ENCODE measurements at places on chromosomes 7 and 10.

DNA sequence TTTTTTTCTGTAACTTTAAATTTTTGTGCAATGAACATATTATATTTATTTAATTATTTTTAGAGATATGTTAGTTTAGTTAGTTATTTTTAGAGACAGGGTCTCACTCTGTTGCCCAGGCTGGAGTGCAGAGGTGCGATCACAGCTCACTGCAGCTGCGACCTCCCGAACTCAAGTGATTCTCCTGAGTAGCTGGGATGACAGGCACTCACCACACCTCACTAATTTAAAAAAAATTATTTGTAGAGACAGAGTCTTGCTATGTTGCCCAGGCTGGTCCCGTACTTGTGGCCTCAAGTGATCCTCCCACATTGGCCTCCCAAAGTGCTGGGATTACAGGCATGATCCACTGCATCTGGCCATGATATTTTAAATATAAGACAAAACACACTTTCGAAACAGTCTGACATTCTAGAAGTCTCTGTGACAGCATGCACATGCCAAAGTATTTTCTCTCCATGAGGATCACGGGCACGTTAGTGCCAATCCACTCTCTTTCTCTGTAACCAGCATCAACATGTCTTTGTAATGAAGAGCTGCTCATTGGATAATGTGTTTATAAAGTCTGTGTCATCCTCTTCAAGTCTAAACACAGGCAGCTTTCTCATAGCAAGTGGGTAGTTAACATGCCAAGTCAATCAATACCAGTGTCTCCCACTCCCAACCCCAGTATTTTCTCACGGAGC, 137.4 kb downstream of the GLI3 start:
- no peak for DNase-seq

- DNase-seq, result no peak
Measured at GRCh38 chr10:116538456-116538855, 7.3 kb upstream of the PNLIP start.

GRCh38 chr10:113663908-113664307, at the start of gene NRAP:
NRAP (minus strand) TSS chr10:113664041; CDS start chr10:113663882, 159 bp downstream.
- no peak for DNase-seq

- DNase-seq, result no peak
Measured at GRCh38 chr10:122019414-122019975, 30.5 kb downstream of the TACC2 start.

- no peak for DNase-seq
Measured at GRCh38 chr10:13003759-13004158, 2.2 kb upstream of the CCDC3 start.

DNA sequence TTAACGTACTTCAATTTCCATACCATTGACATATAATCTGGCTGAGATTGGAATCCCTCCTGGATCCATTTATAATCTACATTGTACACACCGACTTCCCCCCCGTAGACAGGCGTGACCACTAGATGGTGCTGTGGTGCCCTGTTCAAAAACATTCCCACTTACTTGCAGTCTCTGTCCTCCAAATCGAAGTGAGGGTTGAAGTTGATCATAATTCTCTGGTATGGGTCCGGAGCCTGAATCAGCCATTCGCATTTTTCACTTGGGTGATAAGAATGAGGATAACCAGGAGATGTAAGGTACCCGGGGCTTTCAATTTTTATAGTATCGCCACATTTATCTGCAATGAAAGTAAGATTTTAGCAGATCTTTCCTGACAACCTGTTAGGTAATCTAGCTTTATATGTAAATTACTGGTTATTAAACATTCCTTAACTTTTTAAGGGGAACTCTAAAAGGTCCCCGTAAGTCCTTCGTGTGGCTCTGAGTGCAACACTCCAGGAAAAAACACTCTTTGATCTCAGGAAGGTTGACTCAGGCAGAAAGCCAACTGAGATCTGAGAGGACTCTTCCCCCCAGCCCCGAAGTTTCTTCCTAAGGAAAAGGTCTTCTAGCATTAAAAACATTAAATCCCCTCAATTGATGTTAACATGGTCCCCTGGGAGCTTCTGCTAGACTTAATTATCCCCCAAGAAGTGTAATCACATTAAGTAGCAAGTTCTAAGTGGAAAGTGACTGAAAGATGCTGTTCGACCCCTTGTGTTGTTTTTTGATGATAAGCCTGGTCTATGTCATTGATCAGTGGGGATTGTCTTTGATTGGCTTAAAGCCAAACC, 3.7 kb downstream of the NRP1 start:
- peak; percentile 46 for DNase-seq

DNA sequence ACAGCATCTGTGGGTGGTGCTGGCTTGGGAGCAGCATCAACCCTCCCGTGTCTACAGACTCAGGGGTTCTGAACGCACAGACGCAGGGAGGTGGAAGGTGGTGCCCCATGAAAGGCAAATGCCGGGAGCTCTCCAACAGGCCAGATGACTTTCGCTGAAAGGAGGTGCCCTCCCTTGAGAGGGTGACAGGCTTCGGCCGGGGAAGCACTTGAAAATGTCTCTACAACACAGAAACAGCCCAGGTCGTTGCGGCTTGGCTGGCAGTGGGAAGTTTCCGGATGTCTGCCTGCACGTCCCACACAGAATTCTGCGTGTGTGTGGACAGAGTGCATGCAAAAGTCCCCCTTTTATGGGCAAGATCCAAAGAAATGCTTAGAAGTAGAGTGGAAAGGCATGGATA, 239.6 kb downstream of the SKAP2 start:
- DNase-seq, result no peak

DNA sequence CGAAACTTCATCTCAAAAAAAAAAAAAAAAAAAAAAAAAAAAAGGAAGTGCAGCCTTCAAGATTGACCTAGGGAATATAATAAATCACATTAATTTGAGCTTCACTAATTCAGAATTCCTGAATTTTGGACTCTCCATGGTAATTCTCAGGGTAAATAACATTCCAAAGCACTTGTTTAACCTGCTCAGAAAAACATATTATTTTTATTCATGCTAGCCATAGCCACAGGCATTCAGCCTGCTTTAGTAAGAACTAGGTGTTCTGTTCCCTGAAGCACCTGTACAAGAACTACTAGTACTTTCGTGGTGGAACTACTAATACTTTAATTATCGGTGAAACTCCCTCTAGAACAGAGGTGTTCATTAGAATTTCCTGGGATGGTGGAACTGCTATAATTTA, 169.3 kb downstream of the RTKN2 start:
- DNase-seq, result no peak

DNA sequence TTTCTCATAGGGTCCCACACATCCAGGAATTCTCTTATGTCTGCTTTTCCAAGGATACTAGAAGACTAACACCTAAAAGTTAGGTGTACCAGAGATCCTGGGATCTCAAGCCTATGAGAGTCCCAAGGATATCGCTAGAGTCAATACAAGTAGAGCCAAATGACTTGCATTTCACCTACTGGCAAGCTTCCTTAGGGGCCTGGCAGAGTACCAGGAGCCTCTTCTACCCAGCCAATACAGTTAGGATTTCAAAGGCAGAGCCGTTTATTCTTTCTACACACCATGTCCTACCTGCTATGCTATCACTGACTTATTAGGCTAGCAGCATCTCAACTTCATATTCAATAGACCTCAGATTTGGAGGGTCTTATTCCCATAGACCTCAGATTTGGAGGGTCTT, 53.5 kb upstream of the UNC5B start:
- no peak for DNase-seq

DNA sequence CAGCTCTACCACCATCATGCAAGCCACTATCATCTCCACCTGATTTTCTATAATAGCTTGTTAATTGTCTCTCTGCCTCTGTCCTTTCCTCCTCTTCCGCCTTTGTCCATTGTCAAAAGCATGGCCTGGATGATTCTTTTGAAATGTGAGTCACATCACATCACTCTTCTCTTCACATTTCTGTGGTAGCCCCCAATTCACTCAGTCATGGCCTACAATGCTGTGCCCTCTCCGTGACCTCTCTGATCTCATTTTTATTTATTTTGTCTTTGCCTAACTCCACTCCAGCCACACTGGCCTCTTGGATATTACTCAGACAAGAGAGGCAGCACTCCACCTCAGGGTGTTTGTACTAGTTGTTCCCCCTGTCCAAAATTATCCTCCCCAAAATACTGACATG, 4.9 kb upstream of the ABCB4 start:
- DNase-seq, result no peak

DNA sequence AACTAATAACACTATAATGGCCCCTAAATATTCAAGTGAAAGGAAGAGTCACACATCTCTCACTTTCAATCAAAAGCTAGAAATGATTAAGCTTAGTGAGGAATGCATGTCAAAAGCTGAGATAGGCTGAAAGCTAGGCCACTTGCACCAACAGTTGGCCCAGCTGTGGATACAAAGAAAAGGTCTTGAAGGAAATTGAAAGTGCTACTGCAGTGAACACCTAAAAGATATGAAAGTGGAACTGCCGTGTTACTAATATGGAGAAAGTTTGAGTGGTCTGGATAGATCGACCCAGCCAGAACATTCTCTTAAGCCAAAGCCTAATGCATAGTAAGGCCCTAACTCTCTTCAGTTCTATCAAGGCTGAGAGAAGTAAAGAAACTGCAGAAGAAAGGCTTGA, 12.1 kb upstream of the SNX13 start:
- no peak for DNase-seq

GRCh38 chr7:53470336-53470970, 435.0 kb downstream of the POM121L12 start:
- no peak for DNase-seq

- DNase-seq, result no peak
Measured at GRCh38 chr10:34219753-34220548, 595.1 kb downstream of the PARD3 start.

DNA sequence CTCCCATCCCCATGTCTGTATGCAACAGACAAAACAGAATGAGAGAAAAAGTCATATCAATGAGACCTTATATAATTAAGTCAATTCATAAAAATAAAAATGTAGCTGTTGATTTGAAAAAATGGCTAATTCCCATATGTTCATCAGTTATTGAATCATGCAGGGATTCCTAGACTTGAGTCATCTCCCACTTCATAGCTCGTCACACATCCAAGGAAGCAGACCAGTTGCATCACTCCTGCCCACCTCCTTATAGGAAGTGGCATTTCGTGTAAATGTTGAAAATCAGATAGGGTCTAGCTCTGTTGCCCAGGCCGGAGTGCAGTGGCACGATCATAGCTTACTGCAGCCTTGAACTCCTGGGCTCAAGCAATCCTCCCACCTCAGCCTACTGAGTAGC, 56.1 kb upstream of the SH2B2 start:
- no peak for DNase-seq

GRCh38 chr10:21464134-21464533, 61.3 kb downstream of the SKIDA1 start:
- DNase-seq, result no peak

DNA sequence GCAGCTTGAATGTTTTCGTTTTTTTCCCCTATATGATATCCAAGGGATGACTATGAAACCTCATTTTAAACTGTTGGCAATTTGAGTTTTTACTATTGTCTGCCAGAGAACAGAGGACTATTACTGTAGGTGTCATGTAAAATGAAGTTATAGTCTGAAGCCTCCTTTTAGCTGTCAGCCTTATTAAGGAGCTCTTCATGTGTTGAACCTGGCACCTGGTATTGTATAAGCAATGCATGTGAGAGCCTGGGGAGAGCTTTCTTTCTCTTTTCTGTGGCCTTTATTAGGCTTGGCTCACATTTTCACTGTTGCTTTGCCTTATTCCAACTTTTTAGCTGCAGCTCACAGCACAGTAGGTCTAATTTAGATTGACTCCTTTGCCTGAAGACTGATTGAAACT, 119.1 kb upstream of the FOXP2 start:
- no peak for DNase-seq

DNA sequence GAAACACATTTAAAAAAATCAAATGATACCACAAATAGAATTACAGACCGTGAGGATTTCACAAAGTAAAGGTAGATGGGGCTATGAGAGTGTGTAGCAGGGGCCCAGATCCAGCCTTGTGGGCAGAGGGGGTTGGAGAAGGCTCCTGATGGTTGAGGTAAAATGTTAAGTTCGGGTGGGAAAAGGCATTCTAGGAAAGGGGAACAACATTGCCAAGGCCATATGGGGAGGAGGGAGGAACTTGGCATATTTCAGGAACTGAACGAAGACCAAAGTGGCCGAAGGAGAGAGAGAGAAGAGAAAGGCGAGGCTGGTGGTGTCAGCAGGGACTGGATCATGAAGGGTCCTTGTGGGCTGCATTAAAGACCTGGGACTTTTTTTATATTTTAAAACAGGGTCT, 98.9 kb downstream of the CARD11 start:
- DNase-seq, result no peak

- no peak for DNase-seq
Measured at GRCh38 chr10:69153227-69153626, 26.8 kb upstream of the SUPV3L1 start.

GRCh38 chr7:13821152-13821787, 168.2 kb downstream of the ETV1 start:
- DNase-seq, result no peak

DNA sequence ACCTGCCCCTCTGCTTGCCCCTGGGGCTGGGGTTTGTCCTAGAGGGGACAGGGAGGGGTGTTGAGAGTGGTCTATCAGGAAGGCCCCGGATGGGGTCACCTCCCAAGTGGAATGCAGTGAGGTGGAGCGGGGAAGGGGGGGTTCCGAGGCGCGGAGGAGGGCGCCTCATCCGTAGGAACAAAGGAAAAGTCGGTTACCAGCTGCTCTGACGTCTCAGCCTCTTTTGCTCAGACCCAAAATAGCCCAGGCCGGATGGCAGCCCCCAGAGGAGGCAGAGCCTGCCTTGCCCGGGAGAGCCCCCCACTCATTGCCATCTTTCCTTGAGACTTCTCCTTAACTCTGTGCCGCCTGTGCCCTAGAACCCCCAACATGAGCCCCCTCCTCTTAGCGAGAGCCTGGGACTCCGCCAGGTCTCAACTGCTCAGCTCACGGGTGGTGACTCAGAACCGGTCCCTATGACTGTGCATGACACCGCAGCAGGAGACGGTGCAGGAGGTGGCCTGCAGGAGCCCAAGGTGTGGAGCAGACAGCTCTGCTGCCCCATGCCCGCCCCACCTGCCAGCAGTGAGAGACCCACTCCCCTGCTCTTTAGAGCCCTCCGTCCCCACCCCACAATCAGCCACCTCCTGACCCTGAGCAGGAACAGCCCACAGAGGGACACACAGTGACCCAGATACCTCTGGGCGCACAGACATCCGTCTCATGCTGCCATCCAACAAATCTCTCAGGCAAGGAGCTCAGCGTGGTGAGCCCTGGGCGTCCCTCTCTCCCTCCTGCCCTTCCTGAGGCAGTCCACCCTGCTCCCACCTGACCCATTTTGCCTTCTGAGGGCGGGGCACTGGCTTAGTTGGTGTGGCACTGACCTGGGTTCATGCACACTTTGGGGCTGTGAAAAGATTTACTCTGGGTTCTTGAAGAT, 13.1 kb downstream of the STX1A start:
- no peak for DNase-seq

- DNase-seq, result no peak
Measured at GRCh38 chr10:112490545-112490944, 43.5 kb downstream of the VTI1A start.

- no peak for DNase-seq
Measured at GRCh38 chr10:4384245-4384644, 441.8 kb upstream of the AKR1E2 start.

- DNase-seq, result no peak
Measured at GRCh38 chr10:116170815-116171250, 102.2 kb downstream of the GFRA1 start.

- no peak for DNase-seq
Measured at GRCh38 chr7:36279200-36279925, 110.3 kb upstream of the ANLN start.
